HTR-8/SVneo (cell line): ENCODE measurements at places on chromosomes 3 and 15.

GRCh38 chr3:74434406-74434805 is 180.1 kb downstream of the CNTN3 start:
- no peak for DNase-seq

DNA sequence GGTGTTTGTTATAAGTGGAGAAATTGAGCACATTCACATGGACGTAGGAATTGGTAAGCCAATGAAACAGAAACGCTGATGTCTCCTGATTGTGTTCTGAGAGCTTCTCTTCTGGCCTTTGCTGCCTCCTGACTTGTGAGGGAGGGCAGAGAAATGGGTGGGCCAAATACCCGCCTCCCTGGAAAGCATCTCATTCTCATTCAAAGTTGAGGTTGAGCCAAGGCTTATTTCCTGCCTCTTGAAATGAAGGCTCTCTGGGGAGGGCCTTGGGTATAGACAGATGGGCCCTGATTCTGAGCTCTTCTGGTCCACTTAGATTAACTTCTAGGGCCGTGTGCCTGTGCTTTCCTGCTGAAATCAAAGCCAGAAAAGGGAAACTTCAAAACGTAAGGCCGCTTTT is 57.4 kb upstream of the MYZAP start:
- DNase-seq: no peak

DNA sequence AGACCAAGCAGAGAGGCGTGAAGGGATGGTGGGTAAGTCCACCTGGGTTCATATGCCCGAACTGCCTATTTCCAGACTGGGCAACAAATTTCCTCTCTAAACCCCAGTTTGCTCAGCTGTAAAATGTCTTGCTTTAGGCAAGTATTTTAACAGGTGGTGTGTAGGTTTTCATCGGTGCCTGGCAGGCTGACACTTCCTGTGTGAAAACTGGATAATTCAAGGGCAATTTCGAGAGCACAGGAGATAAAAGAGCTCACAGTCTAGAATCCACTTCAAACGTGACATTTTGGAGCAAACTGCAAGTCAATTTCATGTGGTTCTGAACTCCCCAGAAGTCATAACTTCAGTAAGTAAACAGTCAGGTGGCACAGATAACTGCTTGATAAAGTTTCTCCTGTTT is 112.2 kb downstream of the OXNAD1 start:
- no peak for DNase-seq

DNA sequence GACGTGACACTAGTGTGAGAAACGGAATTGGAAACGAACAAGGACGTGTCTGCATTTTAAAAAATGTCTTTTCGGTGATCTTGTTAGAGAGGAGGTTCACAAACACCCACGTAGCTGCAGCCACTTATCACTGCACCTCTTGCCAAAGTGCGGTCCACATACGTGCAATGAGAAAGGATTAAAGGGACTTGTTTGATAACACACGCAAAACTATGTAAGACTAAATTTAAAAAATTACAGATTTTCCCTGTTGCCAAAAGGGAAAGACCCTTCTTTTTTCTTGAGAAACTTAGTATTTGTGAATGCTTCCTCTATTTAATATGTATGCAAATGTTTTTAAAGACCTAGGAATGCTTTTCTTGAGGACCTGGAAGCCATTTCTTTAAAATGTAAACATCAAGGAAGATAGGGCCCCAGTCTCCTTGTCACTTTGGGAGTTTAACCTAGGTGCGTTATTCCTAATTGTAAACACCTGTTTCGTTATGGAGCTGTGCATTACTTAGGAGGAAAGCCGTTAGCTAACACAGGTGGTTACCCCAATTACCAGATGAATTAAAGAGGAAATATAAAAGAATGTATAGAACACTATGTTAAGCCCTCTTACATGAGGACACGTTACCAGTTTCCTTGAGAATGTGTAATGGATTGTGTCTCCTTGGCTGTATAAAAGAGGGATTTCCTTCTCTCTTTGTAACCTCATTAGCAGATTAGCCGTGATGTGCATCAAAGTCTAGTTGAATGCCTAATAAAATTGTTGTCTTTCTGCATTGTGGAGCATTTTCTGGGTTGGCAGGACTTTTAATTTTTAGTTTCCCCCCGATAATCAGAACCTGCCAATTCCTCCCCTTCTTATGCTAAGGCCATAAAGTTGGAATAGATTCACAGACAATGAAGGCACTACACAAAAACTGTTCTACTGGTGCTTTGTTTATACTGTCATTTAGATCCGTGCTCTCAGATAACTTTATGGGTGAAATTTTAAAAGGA is 1.0 kb downstream of the LEKR1 start:
- DNase-seq: no peak

DNA sequence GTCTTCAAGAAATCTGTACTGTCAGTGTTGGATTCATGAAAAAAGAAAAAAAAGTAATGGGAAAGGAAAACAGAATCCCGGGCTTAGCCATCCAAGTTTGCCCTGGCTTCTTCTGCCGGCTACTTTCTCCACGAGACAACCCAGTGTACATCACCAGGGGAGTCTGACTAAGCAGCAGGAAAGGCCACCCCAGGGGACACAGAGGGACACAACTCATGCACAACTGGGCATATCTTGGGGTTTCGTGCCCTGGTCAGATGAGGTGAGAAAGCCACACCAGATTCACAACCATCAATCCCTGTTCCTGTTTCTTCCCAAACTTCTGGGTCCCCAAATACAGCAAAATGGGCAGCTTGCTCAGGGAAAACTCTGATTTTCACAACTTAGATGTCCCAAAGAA is 33.2 kb downstream of the ADAMTS17 start:
- DNase-seq: no peak

- DNase-seq: no peak
Measured at GRCh38 chr3:158671821-158672214, 630 bp downstream of the LXN start.

GRCh38 chr3:183563536-183563874 is 8.0 kb upstream of the KLHL6 start:
- DNase-seq: no peak

- DNase-seq: no peak
Measured at GRCh38 chr15:43808960-43809678, 8.7 kb downstream of the HYPK start.

DNA sequence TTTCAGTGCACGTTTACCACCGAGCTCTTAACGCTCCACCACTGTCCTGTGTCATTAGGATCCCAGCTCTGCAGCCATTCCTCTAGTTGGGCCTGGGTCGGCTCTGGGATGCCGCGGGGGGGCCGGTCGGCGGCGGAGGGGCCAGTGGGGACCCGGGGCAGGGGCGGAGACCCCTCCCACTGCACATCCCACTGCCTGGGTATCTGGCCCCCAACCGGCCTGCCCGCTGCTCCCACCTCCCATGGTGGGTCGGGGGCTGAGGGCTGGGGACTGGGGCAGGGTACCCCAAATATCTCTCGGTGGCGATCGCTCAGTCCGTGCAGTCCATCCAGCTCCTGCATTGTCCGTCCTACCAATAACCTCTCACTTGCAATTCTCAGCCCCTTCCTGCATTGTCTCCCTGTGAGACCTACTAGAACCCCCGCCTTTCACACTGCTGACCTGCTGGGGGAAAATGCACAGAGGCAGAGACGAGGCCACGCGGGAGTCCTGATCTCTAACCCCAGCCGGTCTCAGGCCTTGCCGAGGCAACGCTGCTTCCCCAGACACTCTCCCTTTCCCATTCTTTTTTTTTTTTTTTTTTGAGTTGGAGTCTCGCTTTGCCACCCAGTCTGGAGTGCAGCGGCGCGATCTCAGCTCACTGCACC is 24.0 kb upstream of the MUC20 start:
- no peak for DNase-seq

GRCh38 chr3:52328536-52329080 is 12.5 kb downstream of the DNAH1 start:
- DNase-seq: no peak

DNA sequence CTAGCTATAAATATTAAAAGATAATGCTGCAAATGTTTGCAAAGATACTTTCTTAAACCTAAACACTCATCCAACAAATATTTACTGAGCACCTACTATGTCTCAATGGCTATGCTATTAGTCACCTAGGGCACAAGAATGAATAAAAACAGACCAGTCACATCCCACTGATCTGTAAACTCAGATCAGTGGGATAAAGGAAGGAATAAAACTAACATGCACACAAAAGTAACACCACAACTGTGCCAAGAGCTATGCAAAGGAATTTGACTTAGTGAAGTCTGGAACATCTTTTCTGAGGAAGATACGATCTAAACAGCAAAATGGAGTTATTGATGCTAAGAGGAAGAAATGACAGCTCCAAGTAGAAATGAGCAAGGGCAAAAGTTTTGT is 56.6 kb downstream of the CBLB start:
- no peak for DNase-seq
